ENCODE measurements at places on chromosomes 4 and X. TPM values are rescaled to one million over a fixed set of nuclear protein-coding genes. Genes with fewer than 3 reads are reported as not detected.

GRCh38 chrX:73913580-73913979, 350.6 kb downstream of the CHIC1 start:
- no peak for DNase-seq

DNA sequence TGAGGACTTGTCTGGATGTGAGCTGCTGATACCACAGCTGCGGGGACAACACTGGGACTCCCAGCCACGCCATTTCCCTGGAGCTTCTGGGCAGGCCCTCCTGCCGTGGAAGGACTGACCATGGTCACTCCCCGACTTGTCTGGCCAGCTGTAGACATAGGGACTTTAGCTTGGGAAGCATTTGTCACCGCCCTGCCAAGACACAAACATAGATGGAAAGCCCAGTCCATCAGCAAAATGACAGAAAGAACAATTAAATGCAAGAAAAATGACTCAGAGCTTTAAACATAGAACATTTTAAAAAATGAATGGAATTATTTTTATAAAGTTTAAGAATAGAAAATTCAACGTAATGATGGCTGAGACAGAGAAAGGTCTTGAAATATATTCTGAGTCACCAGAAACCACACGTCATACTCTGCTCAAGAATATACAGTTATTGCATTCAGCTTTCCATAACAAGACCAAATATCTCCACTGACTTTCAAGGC, 107.6 kb upstream of the CBR4 start:
- DNase-seq: peak; percentile 24

GRCh38 chr4:26308568-26308967, 12.2 kb upstream of the RBPJ start:
- DNase-seq: no peak

DNA sequence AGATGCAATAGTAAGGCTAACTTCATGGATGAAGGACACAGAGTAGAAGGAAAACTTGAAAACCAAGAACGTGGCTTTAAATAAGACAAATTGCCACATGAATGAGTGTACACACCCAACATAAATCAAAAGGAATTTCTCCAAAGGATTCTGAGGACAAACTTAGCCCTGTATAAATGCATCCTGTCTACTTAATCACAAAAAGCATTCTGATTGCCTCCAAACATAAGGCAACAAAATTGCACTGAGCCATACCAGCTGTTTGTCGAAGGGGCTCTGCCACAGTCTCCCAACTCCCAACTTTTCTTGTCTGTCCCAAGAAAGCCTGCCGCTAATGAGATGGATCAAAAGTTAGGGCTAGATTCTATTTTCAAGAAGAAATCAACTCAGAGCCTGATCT, 194.3 kb downstream of the SOWAHB start:
- no peak for DNase-seq

CXCL11 gene
- polyA plus RNA-seq: 0.32 TPM

GLOD5 gene
- not detected for polyA plus RNA-seq

CLDN34 gene
- polyA plus RNA-seq: not detected

GCNA gene
- polyA plus RNA-seq: 0.26 TPM
